ENCODE measurements at places on chromosomes 11 and 22.

GRCh38 chr11:29217901-29218300 lies 798.9 kb downstream of the KCNA4 start:
- DNase-seq = no peak

GRCh38 chr22:41487037-41487935 lies 18.4 kb downstream of the ACO2 start:
- DNase-seq = no peak

- no peak for DNase-seq
These were observed 17.5 kb downstream of the SAAL1 start for GRCh38 chr11:18088366-18088765.

DNA sequence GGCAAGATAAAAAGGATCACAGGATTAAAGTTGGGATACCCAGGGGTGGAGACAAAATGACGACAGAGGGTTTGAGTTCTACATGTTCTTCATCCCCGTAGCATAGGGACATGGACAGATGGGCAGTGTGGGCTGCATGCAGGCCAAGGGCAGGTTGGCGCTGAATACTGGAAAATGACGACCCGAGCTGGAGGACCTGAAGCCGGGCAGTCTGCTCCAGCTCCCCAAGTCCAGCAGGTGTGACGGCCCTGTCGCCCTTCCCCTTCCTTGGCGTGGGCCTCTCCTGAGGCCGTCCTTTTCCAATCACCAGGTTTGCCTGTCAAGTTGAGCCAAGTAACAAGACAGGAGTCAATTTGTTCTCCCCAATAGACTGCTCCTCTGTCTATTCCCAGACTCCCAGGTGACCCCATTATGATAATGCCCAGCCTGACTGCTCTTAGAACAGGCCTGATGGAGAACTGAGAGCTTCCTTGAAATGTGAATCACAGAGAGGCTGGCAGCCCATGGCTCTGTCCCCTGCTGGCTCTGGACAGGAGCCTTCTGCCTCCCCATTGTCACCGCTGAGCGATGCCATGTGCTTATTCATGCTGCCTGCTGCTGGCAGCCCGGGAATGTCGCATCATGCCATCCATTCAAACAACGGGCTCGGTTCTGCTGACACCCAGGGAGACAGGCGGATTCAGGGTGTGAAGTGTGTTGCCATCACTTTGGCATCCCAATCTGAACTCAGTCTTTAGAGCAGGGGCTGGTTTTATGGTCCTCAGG lies 392.1 kb downstream of the NTM start:
- no peak for DNase-seq

- no peak for DNase-seq
These were observed 5.9 kb upstream of the ADORA2A start for GRCh38 chr22:24421428-24421931.

- no peak for DNase-seq
These were observed 5.4 kb downstream of the ATXN10 start for GRCh38 chr22:45677063-45677462.

DNA sequence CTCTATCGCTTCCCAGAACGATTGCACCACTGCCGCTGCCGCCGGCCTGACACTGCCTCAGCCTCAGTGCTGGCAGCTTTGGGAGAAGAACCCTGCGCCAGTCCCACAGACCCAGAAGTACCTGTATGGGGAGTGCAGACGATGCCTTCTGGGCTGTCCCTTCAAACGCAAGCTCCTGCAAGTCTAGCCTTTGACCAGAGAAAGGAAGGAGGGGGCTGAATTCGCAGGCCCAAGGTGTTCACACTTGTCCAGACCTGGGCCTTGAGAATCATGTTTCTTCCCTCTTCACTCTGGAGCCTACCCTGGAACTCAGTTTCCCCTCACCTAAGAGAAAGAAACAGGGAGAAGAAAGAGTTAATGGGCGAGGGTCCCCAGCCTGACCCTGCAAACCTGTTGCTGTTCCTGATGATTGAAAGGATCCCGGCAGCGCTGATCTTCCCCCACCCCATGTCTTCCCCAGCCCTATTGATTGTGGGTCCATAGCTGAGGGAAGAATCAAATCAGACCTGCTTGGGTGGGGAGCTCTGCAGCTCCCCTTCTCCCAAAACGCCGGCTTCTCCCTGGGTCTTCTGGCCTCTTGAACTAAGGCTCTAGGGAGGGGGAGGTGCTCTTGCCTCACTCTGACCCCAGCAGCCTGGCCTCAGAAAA lies 786 bp upstream of the MCAM start:
- no peak for DNase-seq

Data from DMS79 (cell line).